ENCODE measurements at places on chromosomes 5 and 9. TPM values are rescaled to one million over a fixed set of nuclear protein-coding genes. Genes with fewer than 3 reads are reported as not detected.

PCDHA7 gene
- 0.49 TPM for total RNA-seq

C9 gene
- total RNA-seq = not detected

GFI1B gene
- total RNA-seq = not detected

PCSK1 gene
- total RNA-seq = 1.7 TPM

ARRDC1 gene
- total RNA-seq = 114 TPM

TMEM215 gene
- total RNA-seq = not detected

CRB2 gene
- not detected for total RNA-seq

HRH2 gene
- 0.98 TPM for total RNA-seq

PROB1 gene
- 2.5 TPM for total RNA-seq

PAEP gene
- not detected for total RNA-seq

NTNG2 gene
- total RNA-seq = 0.98 TPM

IFNK gene
- total RNA-seq = not detected

All from vagina (tissue), 2 donors.